ENCODE measurements at places on chromosomes 13 and 19.

- DNase-seq, result no peak
These were observed 527.0 kb downstream of the GPC6 start for GRCh38 chr13:93753639-93754038.

DNA sequence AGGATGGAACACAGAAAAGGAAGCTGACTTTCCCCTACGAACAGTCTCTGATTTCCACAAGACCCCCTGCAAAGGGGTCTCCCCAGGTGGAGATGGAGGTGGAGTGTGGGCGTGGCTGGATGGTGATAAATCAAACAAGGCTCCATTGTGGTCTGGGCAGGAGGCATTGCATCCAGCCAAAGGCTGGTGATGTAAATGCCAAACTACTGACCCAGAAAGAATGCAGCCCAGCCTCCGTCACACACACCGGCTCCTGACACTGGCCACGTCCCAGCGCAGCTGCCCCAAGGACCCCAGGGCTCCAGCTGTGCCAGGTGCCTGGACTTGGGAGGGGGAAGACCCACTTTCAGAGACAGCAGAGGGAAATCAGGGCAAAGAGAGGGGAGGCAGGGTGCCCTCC is 6.3 kb downstream of the SLC7A1 start:
- DNase-seq, result no peak

DNA sequence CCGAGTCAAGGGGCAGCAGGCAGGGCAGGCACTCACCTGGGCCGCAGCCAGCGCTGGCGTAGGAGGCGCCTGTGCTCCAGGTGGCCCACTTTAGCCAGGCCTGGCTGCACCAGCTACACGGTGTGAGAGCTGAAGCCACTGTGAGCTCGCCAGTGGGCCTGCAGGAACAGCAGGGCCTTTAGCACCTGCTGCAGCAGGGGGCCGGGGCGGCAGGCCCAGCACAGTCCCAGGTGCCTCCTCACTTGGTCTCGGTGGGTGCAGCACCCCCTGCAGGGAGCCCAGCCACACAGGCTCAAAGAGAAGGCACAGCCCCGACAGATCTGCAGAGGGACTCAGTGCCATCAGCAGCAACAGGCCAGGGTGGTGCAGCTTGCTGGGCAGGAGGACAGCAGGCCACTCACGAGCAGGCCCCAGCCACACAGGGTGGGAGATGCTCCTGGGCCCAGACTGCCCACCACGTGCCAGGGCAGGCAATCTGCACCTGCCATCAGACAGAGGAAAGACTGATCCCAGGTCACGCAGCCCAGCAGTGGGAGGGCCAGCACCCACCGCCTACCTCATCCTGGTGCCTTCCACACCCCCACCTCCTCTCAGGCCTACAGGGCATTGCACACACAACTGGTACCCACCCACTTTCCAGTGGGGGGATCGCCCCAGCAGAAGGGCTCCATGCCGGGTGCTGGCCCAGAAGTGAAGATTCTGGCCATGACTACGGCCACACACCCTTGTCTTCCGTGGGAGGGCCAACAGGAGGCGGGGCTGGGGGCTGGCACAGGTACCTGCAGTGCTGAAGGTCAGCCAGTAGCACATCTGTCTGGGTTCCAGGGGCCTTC is 15.8 kb downstream of the ARHGAP33 start:
- no peak for DNase-seq

DNA sequence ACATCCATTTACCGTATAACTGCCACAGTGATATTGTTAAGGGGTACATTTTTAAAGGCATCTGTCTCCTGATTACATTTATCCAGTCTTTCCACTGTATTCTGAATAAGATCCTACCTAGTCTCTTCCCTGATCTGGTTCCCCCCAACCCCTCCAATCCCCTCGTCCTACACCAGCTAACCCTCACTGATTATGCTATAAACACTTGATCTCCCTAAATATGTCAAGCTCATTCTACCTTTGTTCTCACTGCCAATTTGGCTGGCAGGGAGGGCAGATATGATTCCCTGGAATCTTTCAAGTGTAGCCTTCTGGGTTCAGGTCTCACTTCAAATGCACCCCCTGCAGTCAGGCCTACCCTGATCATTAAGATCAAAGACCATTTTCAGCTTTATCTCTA is 1379.8 kb upstream of the MIR17HG start:
- DNase-seq, result no peak

DNA sequence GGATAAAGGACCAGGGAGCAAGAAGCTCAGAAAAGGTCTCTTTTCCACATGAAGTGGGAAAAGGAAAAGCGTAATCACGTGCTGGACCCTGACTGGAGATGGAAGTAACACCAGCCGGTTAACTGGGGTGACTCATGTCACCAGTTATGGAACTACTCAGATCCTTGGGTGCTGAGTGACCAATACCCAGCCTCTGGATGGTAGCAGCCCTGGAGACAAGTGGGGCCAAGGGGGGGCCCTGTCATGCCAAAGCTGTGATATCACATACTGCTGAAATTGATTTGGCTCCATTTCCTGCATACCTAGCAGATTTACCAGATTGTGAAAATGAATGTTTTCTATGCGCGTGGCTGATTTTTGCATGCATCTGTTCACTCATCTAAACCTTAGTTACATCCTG is 158.9 kb downstream of the ZIC5 start:
- no peak for DNase-seq

GRCh38 chr13:28678809-28679208 is 19.9 kb downstream of the POMP start:
- no peak for DNase-seq

DNA sequence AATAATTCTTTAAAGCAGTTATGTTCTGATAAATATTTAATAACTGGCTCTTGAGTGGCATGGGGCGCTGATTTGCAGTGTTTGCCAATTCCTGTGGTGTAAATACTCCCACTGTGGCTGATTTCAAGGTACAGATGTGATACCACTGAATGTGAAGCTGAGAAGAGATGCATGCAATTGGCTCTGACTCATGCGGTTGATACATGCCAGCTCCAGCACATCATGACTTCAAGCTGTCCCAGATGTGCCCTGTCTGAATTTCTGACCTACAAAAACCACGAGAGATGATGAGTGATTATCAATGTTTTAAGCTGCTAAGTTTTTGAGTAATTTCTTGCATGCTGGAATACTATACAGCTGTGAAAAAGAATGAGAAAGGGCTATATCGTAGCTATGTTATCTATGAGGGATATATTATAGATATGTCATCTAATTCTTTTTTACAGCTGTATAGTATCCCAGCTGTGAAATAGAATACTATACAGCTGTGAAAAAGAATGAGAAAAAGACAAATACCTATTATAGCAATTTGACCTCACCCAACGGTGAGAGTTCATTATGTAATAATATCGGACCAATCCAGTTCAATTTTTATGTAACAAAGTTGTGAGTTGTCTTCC is 7.6 kb upstream of the ACSBG2 start:
- no peak for DNase-seq

DNA sequence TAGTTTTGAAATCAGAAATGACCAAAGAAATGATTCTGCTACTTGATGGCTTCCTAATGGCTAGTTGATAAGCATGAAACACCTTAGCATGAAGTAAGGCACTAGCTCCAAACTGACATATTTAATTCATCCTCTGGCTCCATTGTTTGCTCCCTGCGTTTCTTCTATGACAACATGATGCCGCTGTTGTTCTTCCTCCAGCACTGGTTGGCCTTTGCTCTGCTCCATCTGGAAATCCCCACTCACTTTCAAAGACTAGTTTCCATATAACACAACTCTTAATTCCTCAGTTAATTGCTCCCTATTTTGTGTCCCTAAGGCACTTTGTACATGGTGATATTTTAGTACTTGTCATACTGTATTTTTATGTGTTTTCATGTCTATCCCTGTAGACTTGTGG is 151.6 kb downstream of the GPC6 start:
- DNase-seq, result no peak

DNA sequence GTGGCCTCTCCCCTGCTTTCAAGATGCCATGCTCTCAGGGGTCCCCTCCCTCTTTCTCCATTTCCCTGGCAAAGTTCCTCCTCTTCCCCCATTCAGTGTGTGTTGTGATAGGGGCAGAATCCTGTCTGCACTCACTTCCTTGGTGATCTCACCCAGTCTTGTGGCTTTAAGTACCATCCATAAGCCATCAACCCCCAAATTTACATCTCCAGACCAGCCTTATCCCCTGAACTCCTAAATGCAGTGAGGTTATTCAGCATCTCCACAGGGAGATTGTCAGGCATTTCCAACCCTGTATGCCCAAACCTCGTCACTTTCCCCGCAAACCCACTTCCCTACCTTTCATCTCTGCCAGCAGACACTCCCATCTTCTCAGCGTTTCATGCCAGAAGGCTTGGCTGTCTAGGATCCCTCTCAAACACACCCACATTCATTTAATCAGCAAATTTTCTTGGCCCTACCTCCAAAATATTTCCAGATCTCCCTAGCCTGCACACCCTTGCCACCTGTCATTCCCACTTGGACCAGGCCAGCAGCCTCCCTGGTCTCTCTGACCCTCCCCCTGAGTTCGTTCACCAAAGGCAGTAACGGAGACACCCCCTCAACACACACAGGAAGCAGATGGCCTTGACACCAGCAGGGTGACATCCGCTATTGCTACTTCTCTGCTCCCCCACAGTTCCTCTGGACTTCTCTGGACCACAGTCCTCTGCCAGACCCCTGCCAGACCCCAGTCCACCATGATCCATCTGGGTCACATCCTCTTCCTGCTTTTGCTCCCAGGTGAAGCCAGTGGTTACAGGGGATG is at the start of gene HCST:
Gene HCST (plus strand): TSS at position 676 of the 808 bp plus-strand sequence. CDS start 65 bp downstream, at position 741.
- peak; percentile 52 for DNase-seq

GRCh38 chr13:112055915-112056269 is 11.1 kb upstream of the SOX1 start:
- no peak for DNase-seq

DNA sequence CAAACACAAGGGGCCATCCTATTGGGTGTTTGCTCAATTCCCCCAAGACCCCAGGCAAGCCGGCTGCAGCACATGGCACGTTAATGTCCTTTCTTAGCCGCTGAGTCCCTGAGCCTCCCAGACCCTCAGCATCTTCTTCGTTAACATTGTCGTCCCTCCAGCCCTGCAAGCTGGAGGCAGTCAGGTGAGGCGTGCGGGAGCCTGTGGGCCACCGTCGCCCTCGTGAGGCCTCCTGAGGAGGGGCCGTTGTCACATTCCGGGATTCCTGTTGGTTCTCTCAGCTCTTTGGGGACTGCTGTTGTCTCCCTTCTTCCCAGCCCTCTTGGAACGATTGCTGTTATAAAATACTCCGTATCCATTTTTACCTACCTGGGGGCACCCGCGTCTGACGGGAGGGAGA is 140.6 kb downstream of the KDM4B start:
- DNase-seq, result no peak

DNA sequence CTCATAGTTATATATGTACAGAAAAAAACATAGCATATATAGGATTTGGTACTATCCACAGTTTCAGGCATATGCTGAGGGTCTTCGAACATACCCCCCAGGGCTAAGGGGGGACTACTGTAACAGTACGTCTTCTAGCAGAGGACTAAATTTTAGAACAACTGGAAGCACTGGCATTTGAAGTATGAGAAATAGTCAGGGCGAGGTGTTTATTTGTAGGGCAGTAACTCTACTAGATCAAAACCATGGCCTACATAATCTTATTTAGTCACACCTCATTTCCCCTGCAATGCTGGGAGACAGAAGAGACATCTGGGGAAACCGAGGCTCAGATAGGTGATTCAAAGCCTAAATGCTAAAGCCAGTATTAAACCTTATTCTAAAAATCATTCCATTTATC is 245.6 kb downstream of the DCT start:
- no peak for DNase-seq

DNA sequence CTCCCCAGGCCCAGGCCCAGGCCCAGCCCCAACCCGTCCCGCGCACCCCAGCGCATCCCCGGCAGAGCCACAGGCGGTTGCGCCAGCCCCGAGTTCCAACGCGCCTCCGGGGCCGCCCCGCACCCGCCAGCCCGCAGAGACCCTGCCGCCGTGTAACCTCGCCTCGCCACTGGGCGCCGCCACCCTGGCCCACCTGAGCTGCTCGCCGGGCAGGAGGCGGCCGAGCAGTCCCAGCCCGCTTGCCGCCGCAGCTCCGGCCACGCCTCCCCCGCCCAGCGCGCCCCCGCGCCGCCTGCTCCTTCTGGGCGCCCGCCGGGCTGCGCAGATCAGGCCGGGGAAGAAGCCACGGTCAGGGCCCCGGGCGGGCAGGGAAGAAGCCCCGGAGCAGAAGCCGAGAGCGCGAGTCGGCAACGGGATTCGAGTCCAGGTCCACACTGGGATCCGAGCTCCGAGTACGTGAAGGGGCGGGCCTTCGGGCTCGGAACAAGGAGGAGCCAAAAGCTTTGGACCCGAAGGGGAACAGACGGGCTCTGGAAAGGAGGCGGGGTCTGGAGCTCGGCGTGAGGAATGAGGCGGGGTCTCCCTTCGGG is at the start of gene MBOAT7:
Gene MBOAT7 (minus strand): TSS at position 436 of the 590 bp plus-strand sequence. CDS start 1,072 bp downstream, outside the sequence.
- peak; percentile 59 for DNase-seq

- peak; percentile 69 for DNase-seq
These were observed at the start of gene ZNF610 for GRCh38 chr19:52336117-52336790. ZNF610 (plus strand) TSS chr19:52336243; CDS start chr19:52349173, 12,930 bp downstream.

GRCh38 chr19:41597600-41598041 is 21.7 kb downstream of the CEACAM21 start:
- DNase-seq, result peak; percentile 35

GRCh38 chr19:2475018-2475701 is 767 bp upstream of the GADD45B start:
- peak; percentile 84 for DNase-seq

DNA sequence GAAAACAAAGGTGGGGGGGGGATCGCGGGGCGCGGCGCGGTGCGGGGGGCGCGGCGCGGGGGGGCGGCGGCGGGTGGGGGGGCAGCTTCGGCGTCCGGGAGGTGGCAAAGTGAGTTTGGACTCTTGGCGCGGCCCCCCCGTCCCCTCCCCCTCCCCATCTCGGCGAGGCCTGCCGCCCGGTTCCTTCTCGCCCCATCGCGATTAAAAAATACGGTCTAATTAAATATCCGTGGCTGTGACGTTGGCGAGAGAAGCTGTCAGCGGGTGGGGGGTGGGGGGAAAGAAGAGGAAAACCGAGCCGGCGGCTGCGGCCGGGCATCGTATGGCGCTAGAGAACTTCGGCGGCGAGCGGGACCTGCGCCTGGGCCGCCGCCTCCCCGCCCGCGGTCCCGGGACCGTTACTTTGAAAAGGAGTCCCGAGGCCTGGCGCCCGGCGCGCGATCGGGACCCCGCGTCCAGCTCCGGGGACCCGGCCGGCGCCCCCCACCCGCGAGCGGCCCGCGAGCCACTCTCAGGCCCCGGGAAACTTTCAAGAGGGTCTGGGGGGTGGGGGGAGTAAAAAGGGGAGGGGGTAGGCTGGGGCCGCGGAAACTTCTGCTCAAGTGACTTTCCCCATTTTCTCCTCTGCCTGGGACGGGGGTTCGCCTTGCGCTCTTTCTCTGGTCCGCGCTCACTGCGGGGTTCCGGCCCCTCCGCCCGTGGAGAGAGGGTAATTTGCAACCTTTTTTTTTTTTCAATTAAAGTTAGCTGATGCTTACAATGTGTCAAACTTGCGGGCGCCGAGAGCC is 146.3 kb upstream of the ZNF536 start:
- DNase-seq, result no peak

DNA sequence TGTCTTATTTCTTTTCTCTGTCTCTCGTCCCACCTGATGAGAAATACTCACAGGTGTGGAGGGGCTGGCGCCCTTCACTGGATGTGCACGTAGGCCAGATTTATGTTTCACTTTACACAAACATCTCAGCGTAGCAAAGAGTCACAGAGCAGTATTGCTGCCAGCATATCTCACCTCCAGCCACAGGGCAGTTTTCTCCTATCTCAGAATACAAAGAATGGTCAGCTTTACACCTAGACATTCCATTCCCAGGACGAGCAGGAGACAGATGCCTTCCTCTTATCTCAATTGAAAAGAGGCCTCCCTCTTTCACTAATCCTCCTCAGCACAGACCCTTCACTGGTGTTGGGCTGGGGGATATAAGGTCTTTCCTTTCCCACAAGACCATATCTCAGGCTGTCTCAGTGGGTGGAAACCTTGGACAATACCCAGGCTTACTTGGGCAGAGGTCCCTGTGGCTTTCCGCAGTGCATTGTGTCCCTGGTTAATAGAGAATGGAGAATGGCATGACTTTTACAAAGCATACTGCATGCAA is 7.2 kb upstream of the ZNF611 start:
- no peak for DNase-seq
